Fibroblast of skin of scalp (primary cell): ENCODE measurements at places on chromosomes 7 and 10.

GRCh38 chr7:50981743-50982142, 199.0 kb upstream of the GRB10 start:
- DNase-seq = no peak

DNA sequence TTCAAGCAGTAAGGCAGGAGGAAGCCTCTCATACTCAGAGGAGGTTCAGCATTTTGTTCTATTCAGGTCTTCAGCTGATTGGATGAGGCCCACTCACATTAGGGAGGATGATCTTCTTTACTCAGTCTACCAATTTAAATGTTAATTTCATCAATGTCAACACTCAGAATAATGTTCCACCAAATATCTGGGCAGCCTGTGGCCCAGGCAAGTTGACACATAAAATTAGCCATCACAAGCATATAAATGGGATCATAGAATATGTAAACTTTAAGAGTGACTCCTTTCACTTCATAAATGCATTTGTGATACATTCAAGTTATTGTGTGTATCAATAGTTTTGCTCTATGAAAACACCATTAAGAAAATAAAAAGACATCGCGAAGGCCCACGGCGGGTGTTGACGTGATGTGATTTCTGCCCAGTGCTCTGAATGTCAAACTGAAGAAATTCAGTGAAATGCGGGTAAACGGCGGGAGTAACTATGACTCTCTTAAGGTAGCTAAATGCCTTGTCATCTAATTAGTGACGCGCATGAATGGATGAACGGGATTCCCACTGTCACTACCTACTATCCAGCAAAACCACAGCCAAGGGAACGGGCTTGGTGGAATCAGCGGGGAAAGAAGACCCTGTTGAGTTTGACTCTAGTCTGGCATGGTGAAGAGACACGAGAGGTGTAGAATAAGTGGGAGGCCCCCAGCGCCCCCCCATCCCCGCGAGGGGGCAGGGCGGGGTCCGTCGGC, 536.1 kb upstream of the AUTS2 start:
- peak; percentile 4 for DNase-seq

DNA sequence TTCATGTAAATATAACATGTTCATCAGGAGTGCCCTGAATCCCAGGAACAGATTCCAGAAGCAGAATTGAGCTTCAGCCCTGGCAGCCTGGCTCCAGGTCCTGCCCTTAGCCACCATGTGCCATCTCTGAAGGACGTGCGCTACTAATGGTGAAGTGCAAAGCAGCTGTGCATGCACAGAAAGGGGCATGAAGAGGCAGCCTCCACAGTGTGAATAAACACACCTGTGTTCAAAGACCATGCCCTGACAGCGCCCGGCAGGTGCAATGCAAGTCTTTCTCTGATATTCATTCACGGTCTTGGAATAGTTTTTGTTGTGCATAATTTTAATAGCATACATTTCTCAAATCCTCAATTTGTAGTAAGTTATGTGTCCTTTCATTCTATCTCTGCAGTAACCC, 250.4 kb upstream of the TCERG1L start:
- no peak for DNase-seq

DNA sequence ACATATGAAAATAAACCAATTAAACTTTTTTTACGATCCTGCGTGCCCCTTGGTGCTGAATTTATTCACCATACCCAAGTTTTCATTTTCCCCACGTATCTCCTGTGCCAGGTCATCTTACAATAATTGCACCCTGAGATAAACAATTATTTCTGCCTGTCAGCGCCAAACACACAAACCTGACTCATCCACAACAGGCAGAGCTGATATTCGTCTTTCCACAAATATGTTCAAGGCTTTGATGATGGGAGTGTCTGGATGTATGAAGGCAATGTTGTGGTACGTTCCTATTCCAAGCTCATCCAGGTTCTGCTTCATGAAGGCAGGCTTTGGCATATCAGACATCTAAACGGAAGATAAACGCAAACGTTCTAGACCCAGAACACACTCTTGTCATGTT, 45.8 kb upstream of the RHEB start:
- DNase-seq = no peak

- peak; percentile 39 for DNase-seq
Observed at GRCh38 chr10:88791924-88792323, 10.6 kb upstream of the LIPM start.

GRCh38 chr7:136049818-136050461, 72.8 kb upstream of the MTPN start:
- DNase-seq = no peak

GRCh38 chr10:62916141-62916603, 100.0 kb upstream of the EGR2 start:
- DNase-seq = peak; percentile 79

- DNase-seq = no peak
Observed at GRCh38 chr7:115911465-115911864, 119.1 kb downstream of the TFEC start.

- DNase-seq = peak; percentile 97
Observed at GRCh38 chr10:98414932-98415730, at the start of gene PYROXD2. TSS of gene PYROXD2 (minus strand) at chr10:98415182. CDS start at chr10:98415135, 47 bp downstream.

- DNase-seq = peak; percentile 1
Observed at GRCh38 chr7:13072014-13072413, 384.6 kb downstream of the ARL4A start.

DNA sequence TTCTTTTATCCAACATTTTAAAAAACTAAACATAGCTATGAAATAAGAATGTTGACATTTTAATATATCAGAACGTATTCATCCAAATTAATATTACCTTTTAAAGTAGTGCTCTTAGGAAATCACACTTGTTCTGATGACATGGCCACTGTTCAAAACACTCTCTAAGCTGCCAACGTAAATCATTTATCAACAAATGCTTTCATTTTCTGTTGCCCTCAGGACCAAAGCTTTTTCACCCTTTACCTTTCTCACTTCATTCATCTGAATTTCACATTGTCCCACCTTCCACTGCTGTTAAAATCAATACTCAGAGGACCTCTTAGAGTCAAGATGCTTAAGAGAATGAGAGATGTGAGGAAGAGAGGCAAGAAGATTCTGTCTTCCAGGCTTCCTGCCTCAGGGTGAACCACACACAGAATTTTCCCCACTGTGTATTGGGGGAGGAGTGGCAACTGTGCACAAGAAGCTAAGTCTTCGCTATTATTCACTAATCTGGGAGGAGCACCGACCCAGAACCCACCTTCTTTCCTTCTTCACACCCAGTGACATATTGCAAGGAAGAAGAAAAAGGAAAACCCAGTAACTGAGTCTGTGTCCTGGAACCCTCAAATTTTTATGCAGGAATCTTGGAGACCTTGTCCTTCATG, 21.0 kb downstream of the HIBADH start:
- no peak for DNase-seq

DNA sequence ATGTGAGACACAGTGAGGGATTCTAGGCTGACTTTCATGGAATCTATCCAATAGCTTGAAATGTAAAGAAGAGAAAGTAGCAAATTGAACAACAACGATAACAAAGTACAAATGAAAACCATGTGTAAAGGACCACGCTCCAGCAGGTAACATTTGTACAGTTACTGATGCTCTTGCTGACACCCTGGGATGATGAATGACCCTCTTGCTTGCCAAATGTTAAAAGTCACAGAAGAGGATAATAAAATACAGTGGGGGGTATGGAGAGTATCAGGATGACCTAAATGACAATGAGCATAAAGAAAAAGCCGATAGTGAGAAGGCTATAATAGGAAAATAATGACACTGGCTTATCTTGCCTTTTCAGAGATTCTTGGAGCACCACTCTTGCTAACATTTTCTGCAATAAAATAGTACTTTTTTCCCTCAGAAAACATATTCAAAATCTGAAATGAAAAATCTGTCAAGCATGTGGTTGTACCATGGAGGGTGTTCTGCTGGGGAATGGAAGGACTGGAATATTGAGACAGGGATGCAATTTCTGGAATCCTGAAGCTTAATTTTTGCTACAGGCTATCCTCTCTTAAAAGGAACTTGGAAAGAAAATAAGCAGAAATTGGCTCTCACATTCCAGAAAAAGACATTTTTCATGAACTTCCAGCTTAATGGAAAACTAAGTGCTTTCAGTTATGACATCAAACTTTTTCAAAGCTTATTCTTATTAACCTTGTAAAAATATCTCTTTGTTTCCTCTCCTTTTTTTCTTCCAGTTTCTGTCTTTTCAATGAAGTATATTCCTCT, 303.2 kb upstream of the GHITM start:
- DNase-seq = no peak

GRCh38 chr7:75734586-75735458, 3.9 kb downstream of the HIP1 start:
- DNase-seq = peak; percentile 59

DNA sequence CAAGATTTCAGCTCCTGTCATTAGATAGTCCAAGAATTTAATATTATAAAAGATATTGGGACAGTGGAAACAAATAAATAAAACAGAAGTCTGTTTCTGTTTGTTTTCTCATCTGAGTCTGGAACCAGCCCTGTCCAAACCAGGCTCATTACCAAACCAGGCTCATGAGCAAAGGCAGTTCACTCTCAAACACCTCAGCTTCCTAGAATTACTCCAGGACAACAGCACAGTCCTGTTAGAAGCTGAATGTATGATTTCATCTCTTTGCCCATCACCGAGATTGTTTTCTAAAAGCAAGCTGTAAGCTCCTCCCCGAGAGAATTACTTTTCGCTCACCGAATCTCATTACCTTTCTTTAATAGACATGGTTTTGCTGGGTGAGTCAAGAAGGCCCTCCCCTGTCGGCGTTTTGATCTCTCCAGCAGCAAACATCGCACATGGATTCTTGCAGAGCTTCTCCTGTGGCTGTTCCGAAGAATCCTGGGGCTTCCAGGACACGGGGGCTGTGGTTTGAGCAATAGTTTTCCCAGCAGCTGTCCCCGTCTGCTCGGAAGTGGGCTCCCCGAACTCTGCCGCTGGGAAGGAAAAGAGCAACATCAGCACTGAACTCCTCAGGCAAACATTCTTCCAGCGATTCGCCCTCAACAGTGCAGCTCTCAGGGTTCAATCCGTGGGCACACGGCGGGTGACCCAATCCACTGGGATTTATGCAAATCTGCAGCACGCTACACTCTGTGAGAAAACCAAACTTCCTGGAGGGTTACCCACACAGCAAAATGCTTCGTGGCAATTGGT, 112.5 kb downstream of the SVIL start:
- peak; percentile 43 for DNase-seq

GRCh38 chr7:154676422-154677073, 326.4 kb downstream of the PAXIP1 start:
- no peak for DNase-seq

GRCh38 chr10:42783181-42783549, 570 bp downstream of the BMS1 start:
- peak; percentile 40 for DNase-seq

GRCh38 chr10:48574817-48575380, 30.0 kb downstream of the ARHGAP22 start:
- no peak for DNase-seq

GRCh38 chr7:32560075-32560474, 64.8 kb downstream of the AVL9 start:
- DNase-seq = no peak

DNA sequence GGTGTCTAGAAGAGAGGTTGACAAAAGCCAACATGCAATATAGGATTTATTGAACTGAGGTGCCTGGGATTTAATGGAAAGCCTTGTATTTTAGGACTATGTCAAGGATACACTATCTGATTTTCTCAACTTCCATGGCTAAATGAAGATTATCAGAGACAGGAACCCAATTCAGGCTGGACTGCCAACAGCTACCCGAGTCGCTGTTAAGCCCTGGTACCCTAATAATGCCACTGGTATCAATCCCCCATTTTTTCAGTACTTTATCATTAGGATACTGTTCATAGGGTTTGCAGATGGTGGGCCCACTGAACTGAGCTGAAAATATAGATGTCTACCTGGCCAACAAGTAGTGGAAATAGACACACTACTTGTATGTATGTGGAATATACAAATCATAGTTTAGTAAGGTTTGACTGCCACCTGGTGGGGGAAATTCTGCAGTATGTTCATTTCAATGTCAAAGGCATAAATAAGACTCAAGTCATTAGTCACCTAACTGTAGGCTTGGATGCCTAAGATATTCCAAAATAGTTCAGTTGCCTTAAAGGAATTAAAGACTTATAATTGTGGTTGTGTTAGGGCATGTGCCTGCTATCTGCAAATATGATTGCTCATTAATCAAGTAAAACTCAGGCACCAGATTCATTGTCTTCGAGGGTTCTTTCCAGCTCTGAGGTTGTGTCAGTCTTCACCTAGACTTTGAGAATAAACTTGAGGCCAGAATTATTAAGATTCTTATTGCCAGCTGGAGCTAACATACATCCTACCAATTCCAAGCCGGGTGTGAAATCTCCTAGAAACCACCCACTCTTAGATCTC, 34.1 kb upstream of the NOBOX start:
- DNase-seq = peak; percentile 55

DNA sequence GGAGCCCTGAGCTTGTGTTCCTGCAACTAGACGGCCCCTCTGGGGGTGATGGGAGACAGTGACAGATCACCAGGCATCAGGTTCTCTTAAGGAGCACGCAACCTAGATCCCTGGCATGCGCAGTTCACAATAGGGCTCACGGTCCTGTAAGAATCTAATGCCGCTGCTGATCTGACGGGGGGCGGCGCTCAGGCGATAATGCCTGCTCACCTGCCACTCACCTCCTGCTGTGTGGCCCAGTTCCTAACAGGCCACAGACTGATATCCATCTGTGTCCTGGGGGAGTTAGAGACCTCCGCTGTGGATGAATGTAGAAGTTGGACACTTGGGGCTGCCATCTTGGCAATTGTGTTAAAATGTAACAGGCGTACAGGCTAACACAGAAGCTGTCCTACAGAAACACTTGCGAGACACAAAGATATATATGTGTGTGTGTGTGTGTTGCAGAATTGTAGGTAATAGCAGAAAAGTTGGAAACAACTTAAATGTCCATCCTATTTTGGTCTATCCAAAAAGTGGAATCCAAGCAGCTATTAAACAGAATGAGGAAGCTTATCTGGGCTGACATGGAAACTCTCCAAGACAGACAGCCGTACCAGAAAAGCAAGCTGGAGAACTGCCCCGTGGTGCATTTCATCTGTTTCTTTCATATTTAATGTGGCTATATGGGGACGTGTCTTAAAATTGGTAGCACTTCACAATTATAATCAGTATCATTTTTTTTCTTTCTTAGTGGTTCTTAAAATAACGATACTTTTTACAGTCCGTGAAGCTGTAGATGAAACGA, 82.8 kb downstream of the MKI67 start:
- DNase-seq = no peak

DNA sequence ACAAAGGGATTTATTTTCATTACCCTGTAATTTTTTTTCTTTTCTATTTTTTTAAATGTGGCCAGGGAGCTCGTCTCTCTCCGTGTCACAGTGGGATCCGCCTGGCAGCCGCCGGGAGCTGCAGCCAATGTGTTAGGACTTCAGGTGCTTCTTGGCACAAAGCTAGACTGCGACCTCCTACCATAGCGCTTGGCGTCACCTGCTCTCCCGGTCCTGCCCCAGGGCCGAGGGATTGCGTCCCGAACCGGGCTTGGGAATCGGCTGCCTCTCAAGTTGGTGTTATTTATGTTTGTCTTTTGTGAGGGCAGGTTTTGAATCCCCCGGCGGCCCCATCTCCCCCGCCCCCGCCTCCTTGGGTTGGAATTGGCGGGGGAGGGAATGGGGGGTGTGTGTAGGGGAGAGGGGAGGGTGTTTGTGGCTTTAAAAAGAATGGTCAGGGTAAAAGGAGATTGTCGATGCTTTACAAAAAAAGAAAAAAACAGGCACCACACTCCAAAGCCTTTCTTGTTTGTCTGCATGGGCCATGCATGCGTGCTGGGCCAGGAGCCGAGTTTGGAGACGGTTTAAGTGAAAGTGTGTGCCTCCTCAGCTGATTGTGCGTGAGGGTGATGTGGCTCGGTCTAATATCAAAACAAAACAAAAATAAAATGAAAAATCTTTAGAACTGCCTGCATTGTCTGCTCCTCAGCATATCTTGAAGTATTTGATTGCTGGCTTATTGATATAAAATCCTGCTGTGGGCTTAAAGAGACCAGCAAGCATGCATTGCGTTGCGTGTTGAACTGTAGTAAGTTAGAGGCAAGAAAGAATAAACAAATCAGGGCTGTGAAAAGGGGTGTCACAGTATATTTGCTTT, 1.2 kb downstream of the PPP1R9A start:
- DNase-seq = peak; percentile 3
